Stimulated activated CD8-positive, alpha-beta memory T cell treated with anti-CD3 and anti-CD28 coated beads, Interleukin-7, amount 100 ng/mL, for 1 hour (primary cell): ENCODE measurements at places on chromosomes 3 and 15.

DNA sequence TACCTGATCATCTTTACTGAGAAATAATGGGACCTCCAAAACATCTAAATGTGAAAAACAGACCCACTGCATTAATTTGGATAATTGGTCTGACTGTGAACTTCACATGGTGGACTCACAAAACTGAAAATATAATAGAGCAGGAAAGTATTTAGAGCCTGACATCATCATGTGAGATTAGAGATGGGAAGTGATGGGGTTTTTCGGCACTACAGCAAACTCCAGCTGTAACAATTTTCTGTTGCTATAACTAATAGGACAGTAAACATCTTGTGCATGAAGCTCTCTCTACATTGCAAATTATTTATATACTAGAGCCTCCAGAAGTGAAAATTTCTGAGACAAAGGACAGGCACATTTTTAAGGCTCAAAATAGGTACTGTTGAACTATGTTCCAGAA is 32.2 kb downstream of the VEPH1 start:
- no peak for DNase-seq

- no peak for DNase-seq
These were observed 23.9 kb upstream of the TXNRD3 start for GRCh38 chr3:126678693-126679317.

DNA sequence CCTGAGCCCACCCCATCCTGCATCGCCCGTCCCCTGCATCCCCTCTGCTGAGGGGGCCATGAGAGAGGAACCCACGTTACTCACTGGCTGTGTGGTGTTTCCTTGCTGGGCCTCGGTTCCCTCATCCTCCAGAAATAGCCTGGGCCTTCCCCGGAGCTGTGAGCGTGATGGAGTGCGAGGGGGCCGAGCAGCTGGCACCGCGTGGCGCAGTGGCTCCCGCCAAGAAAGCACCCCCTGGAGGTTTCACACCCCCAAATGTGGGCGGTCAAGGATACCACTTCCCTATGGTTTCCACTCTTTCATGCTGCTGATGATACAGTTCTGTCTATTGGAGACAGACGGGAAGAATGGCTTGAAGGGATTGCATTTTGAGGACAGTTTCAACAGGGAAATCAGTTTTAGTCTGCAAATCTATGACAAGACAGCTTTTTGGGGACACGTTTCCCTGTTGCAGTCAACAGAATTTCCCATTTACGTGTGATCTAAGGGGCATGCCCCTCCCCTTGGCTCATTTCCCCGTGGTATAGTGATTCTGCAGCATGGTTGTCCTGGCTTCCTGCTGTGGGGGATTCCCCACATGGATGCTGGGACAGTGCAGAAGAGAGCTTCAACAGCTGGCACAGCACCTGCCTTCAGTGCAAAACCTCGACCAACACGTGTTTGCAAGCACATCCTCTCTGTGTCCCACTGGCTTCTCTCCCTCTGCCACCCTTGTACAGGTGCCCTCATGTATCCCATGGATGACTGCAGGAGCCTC is 377.5 kb downstream of the LRTM1 start:
- no peak for DNase-seq

GRCh38 chr3:78856164-78856563 is 911.6 kb downstream of the ROBO1 start:
- no peak for DNase-seq

DNA sequence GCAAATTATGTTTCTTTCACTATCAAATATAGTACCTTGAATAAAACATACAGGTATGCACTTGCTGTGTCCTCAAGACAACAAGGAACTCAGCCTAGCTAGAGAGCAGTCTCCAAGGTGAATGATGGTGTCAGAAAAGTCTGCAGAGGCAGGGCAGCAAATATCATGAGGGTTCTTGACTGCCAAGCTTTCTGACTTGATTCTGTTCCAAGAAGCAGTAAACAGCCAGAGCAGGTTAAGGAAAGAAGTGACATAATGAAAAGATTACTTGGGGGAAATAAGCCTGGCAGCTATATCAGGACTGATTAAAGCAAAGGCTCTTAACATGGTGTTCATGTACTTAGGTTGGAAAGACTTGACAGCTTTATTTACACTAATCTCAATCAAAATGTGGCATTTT is 192.2 kb upstream of the GADL1 start:
- no peak for DNase-seq

DNA sequence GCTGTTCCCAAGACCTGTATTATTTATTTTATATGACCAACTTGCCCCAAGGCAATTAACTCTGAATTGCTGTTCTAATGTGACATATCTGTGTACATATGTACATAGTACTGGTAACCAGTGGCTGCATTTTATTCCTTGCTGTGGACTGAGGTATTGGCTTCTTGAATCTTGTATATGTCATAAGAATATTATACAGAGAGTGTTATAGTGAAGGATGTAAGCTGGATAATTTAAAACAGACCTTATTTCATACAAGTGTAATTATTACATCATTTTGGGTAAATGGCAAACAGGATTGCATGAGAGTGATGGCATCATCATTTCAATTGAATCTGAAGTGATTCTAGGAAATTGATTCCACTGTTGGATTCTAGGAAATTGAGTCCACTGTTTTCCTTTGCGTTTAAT is 32.9 kb downstream of the B3GALNT1 start:
- no peak for DNase-seq

GRCh38 chr15:42284551-42284950 is 11.3 kb upstream of the TMEM87A start:
- no peak for DNase-seq

DNA sequence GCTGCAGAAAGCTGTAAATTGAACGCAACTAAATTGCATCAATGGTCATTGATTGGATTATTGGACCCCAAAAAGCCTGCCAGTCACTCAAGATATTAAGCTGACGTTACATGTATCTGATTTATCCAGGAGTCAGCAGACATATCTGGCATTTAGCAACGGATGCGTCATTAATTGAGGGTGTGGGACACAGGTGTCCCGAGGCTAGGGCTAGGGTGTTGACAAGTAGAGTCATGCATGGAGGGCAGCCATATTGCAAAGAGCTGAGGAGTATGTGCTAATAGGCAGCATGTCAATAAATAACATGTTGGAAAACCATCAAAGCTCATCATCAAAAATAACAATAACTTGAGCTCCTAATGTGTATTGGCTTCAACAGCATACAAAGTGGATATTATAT is 234.5 kb upstream of the GOLGA6L4 start:
- no peak for DNase-seq

- DNase-seq: no peak
These were observed 30.7 kb downstream of the LRTM1 start for GRCh38 chr3:54897028-54897711.
